ENCODE measurements at places on chromosomes 7 and 10. TPM values are rescaled to one million over a fixed set of nuclear protein-coding genes. Genes with fewer than 3 reads are reported as not detected.
A peak's percentile ranks its signal among the peaks of the same experiment; 100 is the strongest.

- no peak for DNase-seq
Observed at GRCh38 chr7:117017017-117017451, 63.7 kb downstream of the ST7 start.

DNA sequence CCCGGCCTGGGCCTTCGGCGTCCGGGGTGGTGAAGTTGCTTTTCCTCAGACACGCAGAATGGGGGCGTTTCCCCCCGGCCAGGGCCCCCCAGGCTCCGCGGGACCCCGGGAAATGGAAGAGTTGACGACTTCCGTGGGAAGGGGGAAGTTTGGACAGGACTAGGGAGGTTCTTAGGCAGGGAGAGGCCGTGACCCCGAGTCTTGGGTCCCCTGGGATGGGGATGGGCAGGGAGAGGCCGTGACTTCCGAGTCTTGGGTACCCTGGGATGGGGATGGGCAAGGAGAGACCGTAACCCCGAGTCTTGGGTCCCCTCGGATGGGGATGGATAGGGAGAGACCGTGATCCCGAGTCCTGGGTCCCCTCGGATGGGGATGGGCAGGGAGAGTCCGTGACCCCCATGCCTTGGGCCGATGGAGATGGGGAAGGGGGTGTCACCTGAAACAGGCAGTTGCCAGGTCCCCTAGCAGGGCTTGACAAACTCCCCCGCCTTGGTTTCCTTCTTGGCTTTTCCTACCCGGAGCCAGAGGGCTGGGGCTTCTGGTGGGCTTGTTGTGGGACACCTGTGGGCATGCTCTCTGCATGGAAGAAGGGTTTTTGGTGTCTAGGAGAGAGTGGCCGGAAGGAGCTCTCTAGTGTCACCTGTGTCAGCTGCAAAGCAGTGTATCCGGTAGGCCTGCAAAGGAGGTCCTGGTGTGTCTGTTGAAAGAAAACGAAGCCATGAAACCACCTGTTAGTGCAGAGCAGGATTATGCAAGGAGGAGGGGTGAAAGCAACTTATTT, 1.1 kb downstream of the TRRAP start:
- DNase-seq: no peak

- no peak for DNase-seq
Observed at GRCh38 chr10:106440767-106441166, 723.7 kb downstream of the SORCS1 start.

GRCh38 chr10:86687750-86688149, 19.4 kb downstream of the LDB3 start:
- peak; percentile 85 for DNase-seq

GRCh38 chr10:118505363-118505762, 90.1 kb downstream of the PRLHR start:
- DNase-seq: no peak

DNA sequence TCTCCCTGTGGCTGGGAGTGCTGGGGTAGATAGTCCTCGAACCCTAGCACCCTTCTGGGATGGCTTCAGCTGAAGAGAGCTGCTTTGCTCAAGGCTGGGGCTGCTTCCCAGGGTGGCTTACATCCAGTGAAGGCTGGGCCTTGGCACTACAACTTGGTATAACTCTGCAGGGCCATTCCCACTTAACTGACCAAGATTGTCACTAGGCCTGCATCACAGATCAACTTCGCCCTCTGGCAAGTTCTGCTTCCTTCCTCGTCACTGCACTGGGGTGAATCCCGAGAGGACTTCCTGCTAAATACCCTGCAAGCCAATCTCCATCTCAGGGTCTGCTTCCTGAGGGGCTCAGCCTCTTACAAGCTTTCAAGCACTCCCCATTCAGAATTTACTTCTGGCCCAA, 195.2 kb downstream of the DOCK4 start:
- DNase-seq: no peak

DNA sequence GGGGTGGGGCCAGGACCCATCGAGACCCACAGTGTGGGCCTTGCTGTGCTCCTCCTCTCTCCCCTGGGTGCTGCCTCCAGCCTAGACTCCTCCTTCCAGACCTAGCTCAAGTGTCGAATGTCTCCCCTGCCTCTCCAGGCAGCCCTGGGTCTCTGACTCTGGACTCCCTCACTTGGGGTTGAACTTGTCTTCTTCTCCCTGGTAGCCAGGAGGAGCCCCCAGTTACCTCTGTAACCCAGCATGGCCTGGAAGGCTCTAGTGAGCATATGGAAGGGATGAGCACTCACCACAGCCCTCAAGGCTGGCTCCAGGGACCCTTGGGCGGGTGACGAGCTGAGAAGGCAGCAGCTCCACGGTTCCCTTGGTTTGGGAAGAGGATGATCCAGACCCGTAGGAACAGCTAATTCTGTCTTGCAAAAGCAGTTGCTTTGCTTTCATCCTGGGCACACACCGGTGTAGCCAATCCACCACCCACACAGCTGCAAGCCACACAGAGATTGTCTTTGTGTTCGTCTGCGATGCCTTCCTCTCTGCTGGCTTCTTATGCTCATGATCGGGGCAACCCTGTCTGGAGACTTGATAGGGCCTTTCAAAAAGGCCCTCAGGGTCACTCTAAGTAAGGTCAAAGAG, 52.3 kb upstream of the ANTXRL start:
- no peak for DNase-seq

GRCh38 chr7:128938544-128939074, 882 bp downstream of the IRF5 start:
- DNase-seq: no peak

- DNase-seq: no peak
Observed at GRCh38 chr7:130275826-130276297, 9.2 kb downstream of the CPA2 start.

DNA sequence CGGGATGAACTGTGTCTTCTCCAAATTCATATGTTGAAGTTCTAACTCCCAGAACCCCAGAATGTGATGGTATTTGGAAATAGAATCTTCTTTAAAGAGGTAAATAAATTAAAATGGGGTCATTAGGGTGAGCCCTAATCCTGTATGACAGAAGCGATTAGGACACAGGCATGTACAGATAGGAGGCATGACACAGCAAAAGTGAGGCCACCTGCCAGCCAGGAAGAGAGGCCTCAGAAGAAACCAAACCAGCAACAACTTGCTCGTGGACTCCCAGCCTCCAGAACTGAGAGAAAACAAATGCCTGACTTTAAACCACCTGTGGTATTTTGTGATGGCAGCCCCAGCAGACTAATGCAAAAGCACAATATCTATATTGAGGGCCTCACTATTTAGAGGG, 214.3 kb downstream of the NEBL start:
- no peak for DNase-seq

APBB1IP gene
- total RNA-seq: 5.9 TPM

PLA2G12B gene
- not detected for total RNA-seq

All from fibroblast of the aortic adventitia (primary cell).